Cortex of kidney (tissue), 1 donor: ENCODE measurements at places on chromosomes 4 and X.

- no peak for DNase-seq
Measured at GRCh38 chr4:103076747-103077347, at the start of gene SLC9B2. TSS of gene SLC9B2 (minus strand) at chr4:103076761. CDS start at chr4:103067550, 9,211 bp downstream.

DNA sequence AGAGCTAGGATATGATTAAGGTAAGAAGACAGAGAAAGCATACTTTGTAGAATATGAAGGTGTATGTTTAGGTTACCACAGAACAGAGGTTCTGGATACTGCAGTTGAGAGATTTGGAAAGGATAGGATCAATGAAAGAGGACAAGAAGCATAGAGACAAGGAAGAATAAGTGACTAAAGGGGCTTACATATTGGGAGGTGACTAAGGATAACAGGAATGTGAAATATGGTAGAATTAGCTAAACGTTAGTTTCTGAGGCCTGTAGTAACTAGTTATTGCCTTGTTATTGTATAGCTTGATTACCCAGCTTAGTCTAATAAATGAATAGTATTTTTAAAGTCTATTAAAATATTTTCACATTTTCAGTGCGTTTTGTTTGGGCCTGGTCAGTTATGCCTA, 38.2 kb downstream of the CENPI start:
- DNase-seq, result no peak

DNA sequence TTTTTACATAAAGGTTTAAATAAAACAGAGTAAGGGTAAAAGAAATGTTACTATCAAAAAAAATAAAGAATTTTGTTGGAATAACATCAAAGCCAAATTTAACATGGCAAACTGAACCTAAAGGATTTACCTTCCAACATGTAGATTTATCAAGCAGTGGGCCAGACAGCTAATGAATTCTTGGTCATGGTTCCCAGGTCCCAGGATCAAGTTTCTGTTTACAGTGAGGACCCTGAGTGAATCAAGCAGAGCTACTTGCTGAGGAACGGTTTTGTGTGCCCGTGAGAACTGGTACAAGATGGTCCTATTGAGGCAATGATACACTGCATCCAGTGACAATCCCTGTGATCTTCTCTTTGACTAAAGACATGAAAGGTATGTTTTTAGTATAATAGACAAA, 157.1 kb downstream of the CDS1 start:
- DNase-seq, result no peak

GRCh38 chr4:69881173-69881773, 21.3 kb upstream of the SULT1E1 start:
- DNase-seq, result no peak

DNA sequence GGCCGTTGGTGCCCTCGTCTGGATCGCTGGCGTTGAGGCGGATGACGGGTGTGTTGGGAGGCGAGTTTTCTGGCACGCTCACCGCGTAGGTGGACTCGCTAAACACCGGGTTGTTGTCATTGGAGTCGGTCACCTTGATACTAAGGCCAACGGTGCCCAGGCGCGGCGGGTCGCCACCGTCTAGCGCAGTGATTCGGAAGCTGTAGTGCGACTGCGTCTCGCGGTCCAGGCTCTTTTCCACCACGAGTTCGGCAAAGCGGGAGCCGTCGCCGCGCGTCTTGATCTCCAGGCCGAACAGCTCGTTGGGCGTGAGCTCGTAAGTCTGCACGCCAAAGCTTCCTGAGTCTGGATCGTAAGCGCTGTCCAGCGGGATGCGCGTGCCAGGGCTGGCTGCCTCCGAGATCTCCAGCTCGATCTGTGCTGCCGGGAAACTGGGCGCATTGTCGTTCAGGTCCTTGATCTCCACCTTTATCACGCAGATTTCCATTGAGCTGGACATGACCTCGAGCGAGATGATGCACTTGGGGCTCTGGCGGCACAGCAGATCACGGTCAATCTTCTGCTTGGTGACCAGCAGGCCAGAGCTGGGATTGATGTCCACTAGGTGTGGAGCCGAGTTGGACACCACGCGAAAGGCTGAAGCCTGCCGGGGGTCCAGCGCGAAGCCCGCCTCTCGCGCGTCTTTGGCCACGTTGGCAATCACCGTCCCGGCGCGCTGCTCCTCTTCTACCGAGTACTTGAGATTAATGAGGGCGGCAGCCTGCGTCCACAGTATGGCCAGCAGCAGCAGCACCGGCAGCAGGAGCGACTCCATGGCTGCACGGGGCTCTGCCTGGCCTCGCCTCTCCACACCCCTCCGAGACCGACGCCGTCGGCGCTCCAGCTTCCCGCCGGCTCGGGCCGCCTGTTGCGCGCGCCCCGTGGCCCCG, 2.0 kb downstream of the PCDH19 start:
- DNase-seq, result no peak

GRCh38 chrX:68650491-68650890, 3.0 kb downstream of the STARD8 start:
- no peak for DNase-seq

DNA sequence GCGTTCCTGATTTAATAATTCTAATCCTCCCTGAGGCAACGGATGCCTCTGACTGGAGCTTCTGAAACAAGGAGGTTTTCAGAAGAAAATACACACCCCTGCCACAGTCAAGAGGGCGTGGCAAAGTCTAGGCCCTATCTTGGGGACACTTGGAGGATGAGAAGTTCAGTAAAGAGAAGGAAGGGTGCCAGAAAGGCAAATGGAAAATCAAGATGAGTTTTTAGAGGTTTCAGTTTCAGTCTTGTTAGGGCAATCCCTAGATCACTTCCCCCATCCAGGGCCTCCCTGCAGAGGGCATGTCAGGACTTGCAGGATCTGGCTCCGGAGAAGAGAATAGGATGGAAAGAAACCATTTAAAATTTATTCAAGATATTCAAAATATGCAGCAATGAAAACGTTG, 28.5 kb upstream of the FGF2 start:
- no peak for DNase-seq

DNA sequence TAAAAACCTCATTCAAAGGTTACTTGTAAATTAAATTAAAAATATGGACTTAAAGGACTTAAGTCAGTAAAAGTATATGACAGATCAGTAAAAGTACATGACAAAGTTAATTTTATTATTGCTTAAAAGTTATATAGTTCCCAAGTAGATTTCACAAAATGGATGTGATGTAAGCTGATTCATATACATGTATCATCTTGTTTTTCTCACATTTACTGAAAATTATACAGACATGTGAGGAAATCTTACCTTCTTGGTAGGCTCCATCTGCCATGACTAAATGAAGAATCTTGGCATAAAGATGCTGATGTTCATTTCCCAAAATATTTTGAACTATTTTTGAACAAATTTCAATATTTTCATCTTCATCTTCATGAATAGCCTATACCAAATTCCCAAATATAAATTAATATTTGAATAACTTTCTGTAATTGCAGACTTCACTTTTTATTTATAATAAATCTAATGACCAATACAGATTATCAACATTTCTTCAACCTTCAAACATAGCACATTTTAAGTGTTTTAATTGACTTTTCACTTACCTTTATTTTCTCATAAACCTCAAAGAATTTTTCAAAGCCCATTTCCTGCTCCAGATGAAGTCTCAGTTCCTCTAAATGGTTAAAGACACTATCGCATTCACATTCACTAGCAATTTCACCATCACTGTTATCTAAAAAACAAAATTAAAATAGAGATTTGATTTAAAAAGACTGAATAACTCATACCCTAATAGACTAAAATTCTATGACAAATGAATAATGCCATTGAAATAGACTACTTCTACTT, 129.4 kb upstream of the SH3RF1 start:
- no peak for DNase-seq

GRCh38 chr4:120858776-120859175, 63.8 kb downstream of the PRDM5 start:
- no peak for DNase-seq

DNA sequence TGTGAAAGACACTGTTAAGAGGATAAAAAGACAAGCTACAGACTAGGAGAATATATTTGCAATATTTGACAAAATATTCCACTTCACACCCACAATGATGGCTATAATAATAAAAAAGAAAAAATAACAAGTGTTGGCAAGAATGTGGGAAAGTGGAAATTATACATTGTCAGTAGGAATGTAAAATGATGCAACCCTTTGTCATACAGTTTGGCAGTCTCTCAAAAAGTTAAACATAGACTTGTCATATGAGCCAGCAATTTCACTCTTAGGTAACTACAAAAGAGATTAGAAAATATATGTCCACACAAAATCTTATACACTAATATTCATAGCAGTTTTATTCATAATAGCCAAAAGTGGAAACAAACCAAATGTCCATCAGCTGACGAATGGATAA, 5.2 kb upstream of the RADX start:
- DNase-seq, result no peak

DNA sequence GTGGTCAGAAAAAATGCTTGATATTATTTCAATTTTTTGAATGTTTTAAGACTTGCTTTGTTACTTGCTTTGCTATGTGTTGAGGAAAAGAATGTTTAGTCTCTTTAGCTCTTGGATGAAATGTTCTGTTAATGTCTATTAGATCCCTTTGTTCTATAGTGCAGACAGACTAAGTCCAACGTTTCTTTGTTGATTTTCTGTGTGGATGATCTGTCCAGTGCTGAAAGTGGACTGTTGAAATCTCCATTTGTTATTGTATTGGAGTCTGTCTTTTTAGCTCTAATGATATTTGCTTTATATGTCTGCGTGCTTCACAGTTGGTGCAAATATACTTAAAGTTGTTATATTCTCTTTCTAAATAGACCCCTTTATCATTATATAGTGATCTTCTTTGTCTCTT, 220.6 kb downstream of the GUCY2F start:
- no peak for DNase-seq

- no peak for DNase-seq
Measured at GRCh38 chr4:8026453-8026852, 86.8 kb upstream of the AFAP1 start.

- DNase-seq, result no peak
Measured at GRCh38 chr4:165011403-165011802, 20.4 kb upstream of the TRIM60 start.

GRCh38 chr4:101761405-101761804, 29.1 kb upstream of the BANK1 start:
- no peak for DNase-seq

DNA sequence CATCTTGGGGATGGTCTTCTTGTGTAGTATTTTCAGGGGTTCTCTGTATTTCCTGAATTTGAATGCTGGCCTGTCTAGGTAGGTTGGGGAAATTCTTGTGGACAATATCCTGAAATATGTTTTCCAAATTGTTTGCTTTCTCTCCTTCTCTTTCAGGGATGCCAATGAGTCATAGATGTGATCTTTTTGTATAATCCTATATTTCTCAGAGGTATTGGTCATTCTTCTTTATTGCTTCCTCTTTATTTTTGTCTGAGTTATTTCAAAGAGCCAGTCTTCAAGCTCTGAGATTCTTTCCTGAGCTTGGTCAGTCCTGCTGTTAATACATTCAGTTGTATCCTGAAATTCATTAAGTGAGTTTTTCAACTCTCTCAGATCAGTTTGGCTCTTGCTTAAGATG, 73.1 kb downstream of the MAMLD1 start:
- DNase-seq, result no peak

DNA sequence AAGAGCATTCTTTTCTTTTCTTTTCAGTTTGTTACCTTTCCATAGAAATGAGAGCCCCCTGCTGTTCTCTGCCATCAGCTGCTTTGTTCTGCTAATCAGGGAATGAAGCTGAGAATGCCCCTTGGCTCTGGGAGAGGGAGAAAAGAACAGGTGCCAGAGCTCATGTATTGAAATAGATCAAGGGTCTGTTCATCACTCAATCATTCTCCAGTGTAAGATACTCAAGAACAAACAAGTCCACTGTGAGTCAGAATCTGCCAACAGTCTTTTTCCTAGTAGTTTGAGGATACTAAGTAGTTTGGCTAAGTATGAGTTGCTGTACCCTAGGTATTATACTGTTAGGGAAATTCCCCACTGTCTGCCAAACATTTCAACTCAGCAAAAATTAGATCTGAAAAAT, 144.3 kb downstream of the RTL3 start:
- DNase-seq, result no peak

- DNase-seq, result no peak
Measured at GRCh38 chr4:179596621-179597020, 2154.4 kb upstream of the AGA start.

DNA sequence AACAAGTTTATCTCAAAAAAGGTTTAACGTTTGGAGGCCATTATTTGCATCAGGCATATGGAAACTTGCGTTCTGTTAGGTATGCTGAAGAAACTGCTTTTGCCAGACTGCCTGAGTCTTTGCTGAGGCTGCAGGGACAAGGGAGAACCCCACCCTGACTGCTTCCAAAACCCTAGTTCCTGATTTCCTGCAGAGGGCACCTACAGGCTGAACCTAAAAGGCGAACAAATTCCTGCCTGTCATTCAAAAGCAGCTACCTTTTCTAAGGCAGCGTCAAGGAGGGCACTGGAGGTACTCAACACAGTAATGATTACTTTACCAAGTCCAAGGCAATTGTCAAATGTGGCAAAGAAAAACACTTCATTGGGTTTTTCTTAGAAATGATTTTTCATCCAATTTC, 578 bp upstream of the CORIN start:
- DNase-seq, result no peak

- DNase-seq, result no peak
Measured at GRCh38 chrX:68634649-68635227, 12.7 kb upstream of the STARD8 start.
